ENCODE measurements at places on chromosomes 6 and 20. TPM values are rescaled to one million over a fixed set of nuclear protein-coding genes. Genes with fewer than 3 reads are reported as not detected.

- no peak for DNase-seq
Observed at GRCh38 chr6:14095437-14095836, 22.1 kb upstream of the CD83 start.

- DNase-seq: no peak
Observed at GRCh38 chr6:157099912-157100593, 223.3 kb downstream of the TMEM242 start.

- DNase-seq: peak; percentile 96
Observed at GRCh38 chr6:135054569-135055498, at the start of gene HBS1L. Gene HBS1L, minus strand, starts transcription at chr6:135054822. Its CDS starts 131 bp downstream, at chr6:135054691.

- DNase-seq: no peak
Observed at GRCh38 chr6:64146876-64147275, 511.3 kb downstream of the PHF3 start.

- DNase-seq: no peak
Observed at GRCh38 chr20:31868853-31869672, 1.3 kb downstream of the DUSP15 start.

Gene FOXF2
- 0.59 TPM for total RNA-seq

Gene RAET1L
- total RNA-seq: 2.8 TPM
